HepG2 (cell line): ENCODE measurements at places on chromosomes 13 and 19. TPM values are rescaled to one million over a fixed set of nuclear protein-coding genes. Genes with fewer than 3 reads are reported as not detected.

DNA sequence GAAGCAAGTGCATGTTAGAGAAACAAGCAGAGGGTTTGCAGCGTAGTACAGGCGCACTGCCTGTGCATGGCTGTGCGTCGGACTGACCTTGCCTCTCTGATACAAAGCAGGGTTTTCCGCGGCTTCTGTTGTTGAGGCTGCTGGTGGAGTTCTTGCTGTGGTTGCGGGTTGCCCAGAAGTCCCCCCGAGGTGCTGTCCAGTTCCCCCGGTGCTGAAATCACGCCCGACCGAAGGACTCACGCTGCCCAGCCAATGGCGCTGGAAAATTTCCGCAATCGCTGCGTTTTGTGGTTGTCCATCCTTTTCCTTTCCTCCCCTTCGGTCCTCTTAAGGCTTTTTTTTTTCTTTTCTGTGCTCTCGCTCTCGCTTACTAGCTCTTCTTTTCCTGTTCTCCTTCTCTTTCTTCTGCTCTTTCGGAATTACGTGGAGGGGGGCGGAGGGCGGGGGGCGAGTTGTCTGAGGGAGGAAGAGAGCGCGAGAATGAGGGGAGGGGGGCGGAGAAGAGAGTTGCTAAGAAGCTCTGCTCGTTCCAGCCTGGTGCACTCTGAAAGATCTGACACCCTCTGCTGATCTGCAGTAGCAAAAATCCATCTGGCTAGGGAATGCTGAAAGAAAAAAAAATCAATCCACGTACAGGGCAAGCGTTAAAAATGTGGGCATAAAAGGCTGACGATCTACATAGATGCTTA, at the start of gene SLITRK1:
TSS of gene SLITRK1 (minus strand) at position 558 of the 689 bp plus-strand sequence. CDS start 967 bp downstream, outside the sequence.
- H3K4me1 ChIP-seq, result no peaks in the 10 kb centered on the region
- H3K36me3 ChIP-seq, result no peaks in the 10 kb centered on the region
- H3K27me3 ChIP-seq, result peaks cover 15% of the 10 kb centered on the region; the same call in 2 of the 3 replicates
- DNase-seq, result no peak
- no peak within 1 kb of the TSS for H3K27ac ChIP-seq
- H3K4me3 ChIP-seq, result no peak within 1 kb of the TSS

- no peaks in the 10 kb centered on the region; the same call in 1 of the 2 replicates for H3K27me3 ChIP-seq
- peak; percentile 61 for DNase-seq
- no peaks in the 10 kb centered on the region for H3K36me3 ChIP-seq
- peak within 1 kb of the TSS; percentile 72 for H3K4me3 ChIP-seq
- peak within 1 kb of the TSS; percentile 48 for H3K27ac ChIP-seq
- peaks cover 56% of the 10 kb centered on the region for H3K4me1 ChIP-seq
Measured at GRCh38 chr19:49157445-49158224, at the start of gene TRPM4. Gene TRPM4 (plus strand): TSS chr19:49157792. CDS start chr19:49157867, 75 bp downstream.

GRCh38 chr13:51017516-51017915, 93.6 kb downstream of the C13orf42 start:
- no peak overlapping the region for H3K4me3 ChIP-seq
- H3K27ac ChIP-seq, result no peak overlapping the region
- H3K36me3 ChIP-seq, result no peaks in the 10 kb centered on the region
- no peak for DNase-seq

Gene KLK3
- polyA plus RNA-seq, result not detected in 2 replicates

Gene NKG7
- 0.21 and 0.40 TPM in 2 replicates for polyA plus RNA-seq

Gene CBY2
- polyA plus RNA-seq, result 0.05 TPM in 1 of 2 replicates, not detected in the other

Gene FFAR2
- polyA plus RNA-seq, result 0.12 and 0.30 TPM in 2 replicates
